ENCODE measurements at places on chromosomes 2 and 18.

GRCh38 chr18:63098018-63098981, 221.3 kb downstream of the BCL2 start:
- DNase-seq, result no peak

DNA sequence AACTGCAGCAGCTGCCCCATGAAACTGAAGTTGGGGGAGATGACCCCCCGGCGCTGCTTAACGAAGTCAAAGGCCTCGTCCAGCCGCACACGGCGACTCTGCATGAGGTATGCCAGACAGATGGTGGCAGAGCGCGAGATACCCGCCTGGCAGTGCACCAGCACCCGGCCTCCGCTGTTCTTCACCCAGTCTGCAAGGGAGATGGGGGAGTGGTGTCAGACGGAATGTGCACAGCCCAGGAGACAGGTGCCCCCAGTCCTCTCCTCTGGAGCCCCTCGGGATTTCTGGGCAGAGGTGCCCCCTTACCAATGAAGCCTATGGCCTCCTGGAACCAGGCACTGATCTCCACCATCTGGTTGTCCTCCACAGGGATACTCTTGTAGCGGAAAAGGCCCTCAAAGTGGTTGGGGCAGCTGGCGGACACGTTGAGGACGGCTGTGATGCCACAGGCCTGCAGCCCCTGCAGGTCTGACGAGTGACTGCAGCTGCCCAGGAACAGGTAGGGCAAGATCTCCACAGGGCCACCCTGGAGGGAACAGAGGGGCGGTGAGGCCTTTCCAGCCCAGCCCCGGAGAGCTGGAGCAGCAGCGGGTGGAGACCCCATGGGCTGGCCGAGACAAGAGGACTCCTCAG, 1.3 kb downstream of the DUSP2 start:
- DNase-seq, result no peak

- no peak for DNase-seq
Observed at GRCh38 chr2:171712051-171712450, 24.8 kb downstream of the DYNC1I2 start.

- DNase-seq, result no peak
Observed at GRCh38 chr2:234406085-234406484, 90.8 kb downstream of the ARL4C start.

GRCh38 chr2:109128616-109129355, at the start of gene SH3RF3:
TSS of gene SH3RF3 (plus strand) at chr2:109129205.
- no peak for DNase-seq

DNA sequence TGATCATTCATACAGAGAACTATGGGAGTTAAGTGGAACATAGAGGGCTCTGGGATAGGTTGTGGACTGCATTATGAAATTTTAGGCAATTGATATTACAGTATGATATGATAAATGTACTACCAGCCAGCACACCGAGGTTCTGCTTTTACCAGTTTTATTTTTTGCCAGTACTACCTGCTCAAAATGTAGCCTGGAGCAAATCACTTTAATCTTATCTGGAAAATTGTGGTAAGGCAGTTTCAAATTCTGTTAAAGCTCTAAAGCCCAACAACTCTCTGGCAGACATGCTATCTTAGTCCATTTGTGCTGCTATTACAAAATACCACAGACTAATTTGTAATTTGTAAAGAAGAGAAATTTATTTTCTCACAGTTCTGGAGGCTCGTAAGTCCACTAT, 474.9 kb upstream of the CWC22 start:
- no peak for DNase-seq

DNA sequence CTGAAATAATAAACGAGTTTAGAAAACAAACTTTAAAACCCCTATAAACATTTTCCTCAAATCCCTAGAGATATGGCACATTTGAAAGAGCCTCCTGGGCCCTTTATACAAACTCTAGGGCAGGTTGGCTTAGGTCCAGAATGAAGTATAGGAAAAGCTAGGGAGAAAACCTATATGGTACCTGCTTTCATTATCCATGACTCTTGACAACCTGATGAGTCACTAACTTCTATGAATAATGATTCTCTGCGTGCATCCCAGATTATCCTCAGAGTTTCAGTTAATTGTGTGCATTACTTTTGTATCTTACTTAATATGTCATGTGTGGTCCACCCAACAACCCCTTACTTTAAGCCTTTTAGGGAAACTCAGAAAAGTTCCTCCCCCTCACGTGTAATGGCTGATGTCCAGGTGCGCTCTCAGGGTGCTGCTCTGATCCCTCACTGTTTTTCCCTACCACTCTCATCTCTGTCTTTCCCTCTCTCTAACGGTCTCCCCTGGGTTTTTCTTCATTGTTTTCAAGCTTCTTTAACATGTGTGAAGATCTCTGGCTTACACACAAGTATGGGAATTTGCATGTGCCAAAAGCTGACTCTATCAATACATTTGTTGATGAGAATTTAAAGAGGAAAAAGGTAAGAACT, 78.5 kb downstream of the LRP1B start:
- DNase-seq, result no peak
